ENCODE measurements at places on chromosomes 5 and 9. TPM values are rescaled to one million over a fixed set of nuclear protein-coding genes. Genes with fewer than 3 reads are reported as not detected.

SPINK4 gene
- total RNA-seq: not detected

DNA sequence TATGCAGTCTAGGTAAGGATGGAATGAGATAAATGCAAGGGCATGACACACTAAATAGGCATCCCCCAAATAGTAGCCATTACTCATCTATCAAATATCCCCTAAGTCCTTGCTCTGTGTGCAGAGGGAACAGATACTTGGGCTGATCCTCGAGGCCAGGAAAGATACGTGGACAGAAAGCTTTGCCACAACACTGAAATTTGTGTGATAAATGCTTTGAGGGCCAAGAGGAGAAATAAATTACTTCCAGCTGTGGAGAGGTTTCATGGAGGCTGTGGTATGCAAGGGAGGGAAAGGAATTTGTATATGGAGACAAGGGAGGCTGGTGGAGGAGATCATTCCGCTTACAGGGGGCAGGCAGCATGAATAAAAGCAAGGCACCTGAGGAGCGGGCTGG is 18.5 kb downstream of the ATOX1 start:
- DNase-seq: no peak

RNF145 gene
- total RNA-seq: 92.1 TPM

MINAR2 gene
- total RNA-seq: 0.09 TPM

GRCh38 chr9:136122425-136123383 is 4.0 kb upstream of the TMEM250 start:
- peak; percentile 85 for DNase-seq

Measured in neural crest cell (in vitro differentiated cells).